ENCODE measurements at places on chromosomes 7 and 10.
A peak's percentile ranks its signal among the peaks of the same experiment; 100 is the strongest.

DNA sequence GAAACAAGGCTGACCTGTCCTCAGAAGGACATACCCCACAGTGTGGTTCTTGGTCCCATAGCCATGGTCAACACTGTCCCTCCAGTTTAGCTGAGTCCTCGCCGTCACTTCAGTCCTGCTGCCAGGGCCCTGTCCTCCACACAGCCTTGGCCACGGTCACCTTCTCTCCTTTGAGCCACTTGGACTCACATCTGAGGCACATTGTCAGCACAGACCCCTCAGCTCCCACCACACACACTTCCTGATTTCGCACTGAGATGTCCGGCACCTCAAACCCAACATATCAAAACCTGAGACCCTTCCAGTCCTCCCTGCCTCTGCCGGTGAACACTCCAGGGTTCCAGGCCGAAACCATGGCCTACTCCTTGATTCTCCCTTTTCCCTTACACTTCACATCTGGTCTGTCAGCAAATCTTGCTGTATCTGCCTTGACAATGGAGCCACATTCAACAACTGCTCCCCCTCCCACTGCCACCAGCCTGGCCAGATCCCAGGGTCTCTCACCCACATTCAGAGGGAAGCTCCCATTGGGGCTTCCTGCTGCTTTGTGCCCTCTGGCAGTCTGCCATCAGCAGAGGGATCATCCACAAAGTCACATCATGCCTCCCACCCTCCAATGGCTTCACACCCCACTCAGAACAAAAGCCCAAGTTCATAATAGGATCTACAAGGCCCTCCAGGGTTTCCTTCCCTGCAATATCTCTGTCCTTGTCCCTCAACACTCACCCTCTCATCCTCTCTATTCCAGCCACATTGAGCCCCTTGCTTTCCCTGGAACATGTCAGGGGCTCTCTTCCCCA lies 219.6 kb upstream of the SHH start:
- DNase-seq: no peak

DNA sequence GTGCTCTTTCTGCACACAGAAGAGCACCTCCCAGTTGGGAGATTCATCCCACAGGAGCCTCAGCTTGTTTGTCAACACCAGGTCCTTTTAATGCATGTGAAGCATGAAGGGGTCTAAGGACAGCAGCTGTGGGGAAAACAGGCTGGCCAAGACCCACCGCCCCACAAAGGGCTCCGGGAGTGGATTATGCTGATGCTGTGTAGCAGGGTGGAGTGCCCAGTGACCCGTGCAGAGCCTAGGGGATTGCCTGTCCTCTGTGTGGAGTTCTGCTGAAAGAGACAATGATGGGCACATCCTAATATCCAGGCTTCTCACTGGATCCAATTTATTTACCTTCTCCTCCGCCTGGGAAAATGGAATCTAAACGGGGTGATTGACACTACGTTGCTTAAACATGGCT lies 74.0 kb downstream of the PIP4K2A start:
- no peak for DNase-seq

- DNase-seq: no peak
These were observed 11.5 kb upstream of the GARS1 start for GRCh38 chr7:30583181-30583580.

DNA sequence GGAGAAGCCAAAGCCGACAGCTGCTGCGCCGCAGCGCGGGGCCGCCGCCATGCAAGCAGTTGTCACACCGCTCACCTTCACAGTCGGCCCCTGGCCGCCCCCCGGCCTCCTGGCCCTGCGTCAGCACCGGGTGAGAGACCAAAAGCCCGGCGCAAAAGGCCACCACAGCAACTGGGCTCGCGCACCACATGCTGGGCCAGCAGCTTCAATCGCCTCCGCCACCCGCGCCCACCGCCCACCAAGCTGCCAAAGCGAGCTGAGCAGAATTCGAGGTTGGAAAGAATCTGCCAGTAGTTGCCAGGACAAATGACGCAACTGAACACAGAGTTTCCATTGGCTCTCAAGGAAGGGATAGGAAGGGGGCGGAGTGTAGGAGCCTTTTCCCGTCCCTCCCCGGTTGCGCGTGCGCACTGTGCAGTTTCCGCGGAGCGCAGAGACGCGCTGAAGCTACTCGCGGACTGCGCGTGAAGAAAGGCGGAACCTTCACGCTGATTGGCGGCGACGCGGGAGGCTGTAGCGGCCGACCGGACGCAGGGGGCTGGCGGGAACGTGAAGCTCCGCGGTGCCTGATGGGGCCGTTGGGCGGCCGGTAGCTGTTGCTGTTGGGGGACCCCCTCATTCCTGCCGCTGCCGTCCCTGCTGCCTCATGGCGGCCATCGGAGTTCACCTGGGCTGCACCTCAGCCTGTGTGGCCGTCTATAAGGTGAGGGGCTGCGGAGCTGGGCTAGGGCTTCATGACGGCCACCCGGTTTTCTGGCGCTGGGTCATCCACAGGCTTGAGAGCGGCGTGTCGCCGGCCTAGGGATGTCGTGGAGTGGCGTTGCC lies at the start of the genes CDNF, HSPA14 and MSANTD7:
Gene CDNF (minus strand): TSS at position 281 of the 825 bp plus-strand sequence. CDS start 91 bp downstream, at position 190.
Gene HSPA14 (plus strand): TSS at position 550 of the 825 bp plus-strand sequence. CDS start 97 bp downstream, at position 647.
Gene MSANTD7 (plus strand): TSS at position 550 of the 825 bp plus-strand sequence. CDS start 3,979 bp downstream, outside the sequence.
- peak; percentile 98 for DNase-seq

DNA sequence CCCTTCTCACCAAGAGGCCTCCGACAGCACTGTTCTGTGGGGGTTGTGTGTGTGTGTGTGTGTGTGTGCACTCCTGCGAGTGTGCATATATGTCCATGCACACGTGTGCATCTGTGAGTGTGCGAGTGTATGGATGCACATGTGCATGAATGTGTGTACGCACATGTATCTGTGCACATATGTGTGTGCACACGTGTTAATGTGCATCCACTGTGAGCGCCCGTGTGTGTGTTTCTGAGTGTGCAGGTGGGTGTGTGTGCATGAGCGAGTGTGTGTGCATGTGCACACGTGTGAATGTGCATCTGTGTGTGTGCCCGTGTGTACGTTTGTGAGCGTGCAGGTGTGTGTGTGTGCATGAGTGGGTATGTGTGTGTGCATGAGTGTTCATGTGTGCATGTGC lies 48.5 kb upstream of the FOXL3 start:
- no peak for DNase-seq

DNA sequence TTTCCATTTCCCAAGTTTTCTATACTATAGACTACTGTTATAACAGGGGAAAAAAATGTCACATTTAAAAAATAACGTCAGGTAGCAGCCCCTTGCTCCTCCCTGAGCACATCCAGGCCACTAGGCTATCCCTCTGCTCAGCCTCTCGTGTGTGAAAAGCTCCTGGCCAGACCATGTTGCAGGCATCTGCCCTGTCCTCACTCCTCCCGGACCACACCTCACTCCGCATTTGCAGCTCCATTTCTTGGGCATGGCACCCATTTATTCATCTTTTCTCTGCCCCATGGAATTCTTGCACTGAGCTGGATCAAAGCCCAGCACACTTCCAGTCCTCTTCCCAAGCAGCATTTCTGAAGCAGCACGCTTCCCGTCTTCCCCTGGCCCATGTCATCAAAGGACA lies 1.4 kb upstream of the GDF2 start:
- DNase-seq: no peak

All from NCI-H1048 (cell line).